ENCODE measurements at places on chromosomes 7 and 10.
A peak's percentile ranks its signal among the peaks of the same experiment; 100 is the strongest.

DNA sequence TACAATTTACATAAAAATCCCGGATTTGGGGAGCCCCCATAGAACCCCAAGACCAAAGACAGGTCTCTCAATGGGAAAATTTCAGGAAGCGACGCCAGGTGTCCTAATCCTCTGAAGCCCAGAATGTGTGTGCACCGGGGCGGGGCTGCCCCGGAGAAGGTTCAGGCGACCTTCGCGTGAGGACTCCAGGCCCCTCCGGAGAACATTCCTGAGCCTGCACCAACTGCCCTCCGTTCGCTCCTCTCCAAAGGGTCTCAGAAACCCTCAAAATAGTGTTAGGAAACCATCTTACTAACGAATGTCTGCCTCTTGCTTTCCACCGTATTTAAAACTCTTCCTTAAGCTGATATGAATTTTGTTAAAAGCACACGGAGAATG lies 78.5 kb upstream of the INSIG1 start:
- DNase-seq: no peak

DNA sequence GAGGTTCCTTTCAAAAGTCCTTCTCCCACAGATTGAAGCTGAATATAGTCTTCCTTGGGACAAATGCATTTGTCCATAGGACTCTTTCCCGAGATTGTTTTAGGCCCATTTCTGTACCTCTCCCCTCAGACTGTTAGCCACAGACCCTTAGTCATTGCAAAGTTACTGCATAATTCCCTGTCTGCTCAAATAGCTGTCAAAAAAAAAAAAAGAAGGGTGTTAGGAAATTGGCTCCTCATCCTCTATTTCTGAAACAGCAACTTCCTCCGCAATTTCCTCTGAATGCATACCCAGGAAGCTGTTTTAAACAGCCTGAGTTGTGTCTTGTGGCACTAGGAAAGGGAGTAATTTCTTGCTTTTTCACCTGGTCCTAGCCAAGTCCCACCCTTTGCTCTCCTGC lies 5.4 kb downstream of the LRRC4 start:
- no peak for DNase-seq

GRCh38 chr7:2138146-2138765 lies 94.5 kb downstream of the MAD1L1 start:
- no peak for DNase-seq

- DNase-seq: no peak
Observed at GRCh38 chr7:42685911-42686310, 226.0 kb downstream of the C7orf25 start.

DNA sequence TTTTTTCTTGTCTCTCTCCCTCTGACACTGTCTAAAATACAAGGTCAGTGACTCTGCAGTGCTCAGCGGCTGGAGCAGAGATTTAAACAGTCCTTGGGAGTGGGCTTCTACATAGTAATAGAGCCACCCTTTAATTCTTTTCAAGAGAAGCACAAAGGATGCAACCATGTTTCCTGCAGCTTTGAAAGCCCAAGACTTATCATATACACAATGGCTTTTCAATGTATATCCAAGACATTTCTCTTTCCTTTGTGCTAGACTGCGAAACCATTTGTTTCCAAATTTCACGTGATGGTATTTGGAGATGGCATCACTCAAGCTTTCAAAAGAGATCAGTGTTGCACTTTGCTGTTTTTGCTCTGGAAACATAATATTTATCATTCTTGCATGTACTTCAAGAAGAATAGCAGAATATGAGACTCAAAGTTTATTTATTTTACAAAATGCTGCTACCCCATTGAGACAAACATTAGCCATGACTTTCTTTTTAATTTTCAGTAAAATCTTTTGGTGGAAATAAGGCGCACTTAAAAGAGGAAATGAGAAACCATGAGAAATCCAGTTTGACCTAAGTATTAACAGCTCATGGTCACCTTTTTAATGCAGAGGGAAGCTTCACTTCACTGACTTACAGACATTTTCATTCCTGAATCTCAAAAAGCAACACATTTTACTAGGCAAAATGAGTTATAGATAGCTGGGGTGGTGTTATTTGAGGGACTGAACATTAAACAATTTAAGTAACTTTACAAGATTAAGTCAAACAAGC lies 76.6 kb downstream of the SEMA3C start:
- no peak for DNase-seq

- DNase-seq: no peak
Observed at GRCh38 chr10:106181501-106181900, 983.0 kb downstream of the SORCS1 start.

DNA sequence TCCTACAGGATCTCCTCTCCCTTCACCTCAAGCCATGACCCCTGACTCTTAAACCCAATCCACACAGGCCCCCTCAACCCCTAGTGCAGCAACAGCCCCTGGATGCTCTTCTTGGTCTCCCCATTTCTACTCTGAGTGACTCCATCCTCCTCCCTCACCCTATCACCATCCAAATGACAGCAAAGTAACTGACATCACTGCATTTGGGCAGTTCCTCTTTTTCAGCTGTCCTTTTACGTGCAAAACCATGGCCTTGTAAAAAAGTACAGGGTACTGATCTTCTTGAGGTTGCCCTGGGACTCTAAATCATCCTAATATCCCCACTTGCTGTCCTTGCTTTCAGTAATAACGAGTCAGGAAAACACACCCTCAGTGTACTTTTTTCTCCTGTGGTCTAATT lies 454.9 kb downstream of the ADRA2A start:
- no peak for DNase-seq

DNA sequence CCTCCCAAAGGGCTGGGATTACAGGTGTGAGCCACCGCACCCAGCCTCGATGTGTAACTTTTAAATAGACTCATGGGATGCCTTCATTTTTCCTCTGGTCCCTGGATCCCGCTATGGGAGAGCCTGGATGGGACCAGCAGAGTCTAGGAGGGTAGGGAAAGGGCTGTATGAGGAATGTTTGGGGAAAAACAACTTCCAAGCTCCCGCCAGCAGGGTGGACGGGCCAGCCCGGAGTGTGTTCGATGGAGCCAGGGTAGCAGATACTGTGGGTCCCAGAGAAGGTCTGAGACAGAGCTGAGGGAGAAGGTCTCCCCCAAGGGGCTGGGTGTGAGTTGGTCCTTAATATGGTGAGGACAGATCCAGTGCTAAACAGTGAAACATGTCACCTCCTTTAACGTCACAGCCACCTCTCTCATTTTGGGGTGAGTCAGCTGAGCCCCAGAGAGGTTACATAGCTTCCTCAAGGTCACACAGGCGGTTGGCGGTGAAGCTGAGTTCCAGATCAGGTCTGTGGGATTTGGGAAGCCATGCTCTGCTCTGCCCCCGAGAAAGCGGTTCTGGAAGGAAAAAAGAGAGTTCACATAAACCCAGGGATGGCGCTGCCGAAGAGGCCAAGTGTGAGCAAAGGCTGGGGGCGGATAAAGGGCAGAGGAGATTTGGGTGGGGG lies 66.4 kb downstream of the MYL10 start:
- no peak for DNase-seq

DNA sequence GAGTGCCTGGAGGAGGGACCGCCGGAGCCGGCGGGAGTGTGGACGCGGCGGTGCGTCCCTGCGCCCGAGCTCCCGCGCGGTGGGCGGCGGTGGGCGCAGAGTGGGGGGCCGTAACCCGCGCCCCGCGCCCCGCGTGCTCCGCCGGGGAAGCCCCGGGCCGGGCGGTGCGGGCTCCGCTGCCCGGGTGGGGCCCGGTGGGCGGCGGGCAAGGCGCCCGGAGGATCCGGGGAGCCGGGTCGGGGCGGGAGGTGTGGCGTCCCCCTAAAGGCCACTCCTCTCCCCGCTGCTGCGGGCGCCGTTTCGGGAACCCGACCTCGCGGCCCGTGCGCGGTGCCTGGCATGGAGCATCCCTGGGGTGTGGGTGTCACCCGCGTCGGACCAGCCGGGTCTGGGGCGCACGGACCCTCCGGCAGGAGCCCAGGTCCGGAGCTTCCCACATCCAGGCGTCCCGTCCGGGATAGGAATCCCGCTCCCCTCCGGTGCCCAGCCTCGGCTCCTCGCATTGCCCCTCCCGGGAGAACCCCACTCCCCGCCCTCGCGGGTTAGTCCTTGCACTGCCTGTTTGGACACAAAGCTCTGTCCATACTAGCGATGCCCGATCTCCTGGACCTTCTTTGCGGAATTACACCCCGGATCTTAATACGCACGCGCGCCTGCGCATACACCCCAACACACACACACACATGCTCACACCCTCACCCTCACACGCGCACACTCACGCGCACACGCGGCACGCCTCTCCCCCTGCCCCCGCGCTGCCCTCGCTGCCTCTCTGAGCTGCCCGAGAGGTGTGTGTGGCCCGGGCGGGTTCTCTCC lies 723 bp downstream of the MTURN start:
- peak; percentile 60 for DNase-seq

DNA sequence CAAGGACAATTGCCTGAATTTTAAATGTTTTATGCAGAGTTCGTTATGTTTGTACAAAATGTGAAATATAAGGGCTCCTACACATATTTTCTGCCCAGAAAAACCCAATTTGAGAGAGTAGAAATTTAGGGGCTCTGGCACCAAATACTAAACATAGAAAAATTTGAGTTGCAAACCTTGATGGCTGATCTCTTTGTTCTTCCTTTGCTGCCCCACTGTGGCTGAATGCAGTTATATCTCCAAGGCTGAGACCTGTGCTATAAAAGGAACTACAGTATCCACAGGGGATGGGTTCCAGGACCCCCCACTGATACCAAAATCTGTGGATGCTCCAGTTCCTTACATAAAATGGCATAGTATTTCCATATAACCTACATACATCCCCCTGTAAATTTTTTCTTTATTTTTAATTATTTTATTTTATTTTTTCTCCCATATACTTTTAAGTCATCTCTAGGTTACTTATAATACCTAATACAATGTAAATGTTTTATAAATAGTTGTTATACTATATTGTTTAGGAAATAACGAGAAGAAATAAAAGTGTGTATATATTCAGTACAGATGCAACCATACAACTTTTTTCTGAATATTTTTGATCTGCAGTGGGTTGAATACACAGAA lies 22.5 kb downstream of the CFAP43 start:
- DNase-seq: no peak

GRCh38 chr10:44951576-44952226 lies 7.9 kb upstream of the RASSF4 start:
- DNase-seq: no peak

DNA sequence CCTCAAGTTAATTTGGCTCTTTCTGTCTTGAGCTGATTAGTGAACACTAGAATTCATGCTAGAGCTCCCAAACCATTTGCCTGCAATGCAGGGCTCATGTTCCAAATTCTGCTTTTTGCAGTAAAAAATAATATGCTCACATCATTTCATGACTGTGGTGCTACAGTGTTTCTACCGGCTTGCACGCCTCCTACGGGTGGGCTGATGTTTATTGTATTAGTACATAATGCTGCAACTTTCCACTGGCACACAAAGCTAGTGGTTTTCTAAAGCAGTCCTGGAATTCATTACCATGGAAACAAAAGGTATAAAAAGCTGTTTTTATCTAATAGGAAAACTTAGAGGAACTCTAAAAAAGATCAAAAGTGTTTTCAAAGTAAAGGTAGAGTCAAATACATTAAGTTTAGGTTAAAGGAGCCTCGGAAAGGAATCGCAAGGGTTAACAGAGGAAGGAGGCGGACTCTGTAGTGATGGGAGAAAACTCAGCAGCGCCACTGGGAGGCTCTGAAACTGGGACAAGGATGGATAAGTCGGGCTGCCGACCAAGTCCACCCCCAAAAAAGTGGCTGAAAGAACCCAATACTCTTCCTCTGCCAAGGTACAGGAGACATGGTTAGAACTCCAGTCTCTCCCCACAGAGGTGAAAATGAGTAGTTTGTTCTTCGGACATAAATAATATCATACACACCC lies 25.9 kb downstream of the GRM8 start:
- DNase-seq: no peak

DNA sequence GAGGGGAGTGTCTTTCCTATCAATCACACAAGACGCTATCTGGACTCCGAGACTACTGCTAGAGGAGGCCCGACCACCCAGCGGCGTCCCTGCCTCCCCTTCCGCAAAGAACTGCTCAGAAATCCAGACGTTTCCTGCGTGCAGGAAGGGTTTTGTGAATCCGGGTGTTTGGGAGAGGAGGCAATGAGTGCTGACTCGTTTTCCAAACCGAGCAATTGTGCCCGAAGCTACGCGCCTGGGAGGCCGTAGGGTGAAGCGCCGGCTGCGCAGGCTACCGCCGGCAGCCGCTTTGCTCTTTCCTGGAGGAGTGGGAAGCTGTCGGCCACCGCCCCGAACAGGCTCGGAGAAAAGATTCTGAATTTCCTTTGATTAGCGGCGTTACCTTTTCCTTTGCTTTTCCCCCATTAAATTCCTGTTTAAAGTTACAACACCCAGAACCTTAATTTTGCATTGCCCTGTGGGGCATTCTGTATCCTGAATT lies 5.3 kb downstream of the VAX1 start:
- DNase-seq: no peak

DNA sequence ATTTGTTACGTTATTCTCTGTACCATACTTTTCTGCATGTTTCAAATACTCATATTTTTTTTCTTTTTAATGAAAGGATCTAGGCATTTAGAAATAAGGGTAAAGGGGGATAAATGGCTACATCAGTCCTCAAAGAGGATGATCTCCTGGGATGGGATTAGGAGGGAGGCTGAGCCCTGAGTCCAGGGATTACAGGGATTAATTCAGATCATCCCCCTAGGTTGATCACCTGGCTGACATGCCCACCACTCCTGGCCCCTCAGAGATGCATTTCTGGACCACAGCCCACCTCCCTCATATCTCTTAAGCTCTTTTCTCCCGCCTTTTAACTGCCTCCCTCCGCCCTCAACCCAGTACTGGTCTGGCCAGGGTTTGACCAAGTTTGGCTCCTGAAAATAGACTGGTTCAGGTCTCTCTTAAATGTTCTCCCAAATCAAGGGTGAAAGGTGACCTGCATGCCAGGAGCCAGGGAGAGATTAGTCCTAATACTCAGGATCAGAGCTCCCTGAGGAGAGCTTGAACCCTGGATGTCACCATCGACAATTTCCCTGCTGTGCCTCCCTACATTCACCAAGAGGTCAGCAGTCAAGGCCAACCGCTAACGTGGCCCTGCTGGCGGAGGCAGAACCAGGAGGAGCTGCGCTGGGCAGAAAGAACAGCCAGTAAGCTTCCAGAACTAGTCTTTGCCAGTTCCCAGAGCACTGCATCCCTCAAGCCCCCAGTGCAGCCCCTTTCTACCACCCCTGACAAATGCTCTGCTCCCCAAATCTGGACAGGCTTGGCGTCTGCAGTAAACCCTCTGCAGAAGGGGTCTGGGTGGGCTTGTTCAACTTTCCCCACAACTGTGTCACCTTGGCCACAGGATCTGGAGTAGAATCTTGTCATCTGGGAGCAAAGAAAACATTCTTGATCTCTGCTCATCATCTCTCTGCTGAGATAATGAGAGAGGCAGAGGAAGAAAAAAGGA lies 3.0 kb upstream of the CCDC136 start:
- DNase-seq: no peak
